NCI-H748 treated with DMSO at 0.1 percent for 48 hours (cell line): ENCODE measurements at places on chromosomes 5 and 9.

GRCh38 chr5:81125959-81126358 is 107.2 kb upstream of the CKMT2 start:
- DNase-seq: peak; percentile 11

DNA sequence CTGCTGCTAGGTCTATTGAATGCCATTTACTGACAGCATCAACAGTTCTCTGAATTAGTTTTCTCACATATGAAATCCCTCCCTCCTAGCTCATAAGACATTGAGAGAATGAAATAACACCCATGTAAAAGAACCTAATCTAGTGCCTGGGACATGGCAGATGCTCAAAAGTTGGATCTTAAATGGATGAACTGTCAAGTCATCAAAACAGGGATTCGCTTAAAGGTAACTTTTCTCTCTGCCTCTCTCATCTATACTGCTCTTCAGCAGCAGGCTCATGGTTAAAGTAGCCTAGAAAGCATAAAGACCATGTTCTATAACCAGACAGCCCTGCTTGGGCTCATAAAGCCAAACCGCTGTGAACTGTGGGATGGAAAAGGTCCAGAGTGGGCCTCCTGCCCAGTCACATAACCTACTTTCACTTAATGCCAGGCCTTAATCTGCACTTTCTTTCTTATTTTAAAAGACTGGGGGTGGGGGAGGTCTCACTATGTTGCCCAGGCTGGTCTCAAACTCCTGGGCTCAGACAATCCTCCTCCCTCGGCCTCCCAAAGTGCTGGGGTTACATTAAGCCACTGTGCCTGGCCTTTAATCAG is 3.7 kb downstream of the TMEM245 start:
- no peak for DNase-seq

DNA sequence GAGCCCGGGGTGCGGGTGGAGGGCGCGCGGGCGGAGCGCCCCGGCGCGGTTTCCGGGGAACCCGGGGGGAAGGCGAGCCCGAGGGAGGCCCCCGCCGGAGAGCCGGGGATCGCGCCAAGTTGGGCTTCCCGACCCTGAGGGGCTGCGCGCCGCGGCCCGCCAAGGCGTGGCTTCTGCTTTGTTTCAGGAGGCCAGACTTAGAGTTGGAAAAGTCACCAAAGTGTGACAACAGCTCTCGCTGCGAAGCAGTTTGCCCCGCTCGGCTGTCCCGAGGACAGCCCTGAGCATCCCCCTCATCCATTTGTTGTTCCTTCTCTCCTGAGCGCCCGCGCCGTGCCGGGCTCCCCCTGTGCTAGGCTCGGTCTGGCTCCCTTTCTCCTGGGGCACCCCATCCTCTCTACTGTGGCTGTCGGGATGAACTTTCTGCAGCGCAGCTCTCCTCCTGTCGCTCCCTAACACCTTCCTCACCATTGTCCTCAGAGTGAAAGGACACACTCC is 410 bp downstream of the GLIPR2 start:
- no peak for DNase-seq

GRCh38 chr9:83520292-83520691 is 17.9 kb downstream of the FRMD3 start:
- DNase-seq: no peak

DNA sequence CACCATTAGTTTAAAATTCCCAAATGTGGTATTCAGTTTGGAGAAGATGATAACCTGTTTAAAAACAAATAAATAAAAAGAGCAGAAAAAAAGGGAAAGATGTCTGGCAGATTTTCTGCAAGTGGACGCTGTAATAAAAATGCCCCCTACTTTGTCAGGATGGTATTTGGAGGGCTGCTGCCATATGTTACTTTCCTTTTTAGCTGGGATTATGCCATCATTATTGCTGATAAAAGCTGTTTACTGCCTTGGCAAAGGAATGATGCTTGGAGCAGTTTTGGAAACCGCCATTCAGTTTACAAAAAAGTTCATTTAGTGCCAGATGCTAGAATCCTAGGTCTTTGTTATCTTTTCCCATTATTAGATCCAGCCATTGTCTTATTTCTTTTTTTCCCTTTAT is 104.8 kb downstream of the PBX3 start:
- no peak for DNase-seq

GRCh38 chr5:32044434-32044833 is 129.7 kb downstream of the GOLPH3 start:
- no peak for DNase-seq

- no peak for DNase-seq
Observed at GRCh38 chr9:111866976-111867375, 29.6 kb upstream of the UGCG start.

DNA sequence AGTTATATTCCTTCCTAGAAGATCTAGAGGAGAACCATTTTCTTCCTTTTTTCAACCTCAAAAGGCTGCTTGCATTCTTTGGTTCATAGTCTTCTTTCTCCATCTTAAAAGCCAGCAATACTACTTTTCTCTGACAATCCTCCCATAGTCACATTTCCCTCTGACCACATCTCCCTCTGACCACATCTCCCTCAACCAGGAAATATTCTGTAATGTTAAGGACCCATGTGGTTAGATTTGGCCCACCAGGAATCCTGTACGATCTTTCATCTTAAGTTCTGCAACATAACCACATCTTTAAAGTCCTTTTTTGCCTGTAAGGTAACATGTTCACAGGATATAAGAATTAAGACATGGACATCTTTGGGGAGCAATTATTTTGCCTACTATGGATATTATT is 179.4 kb upstream of the SPEF2 start:
- DNase-seq: no peak

DNA sequence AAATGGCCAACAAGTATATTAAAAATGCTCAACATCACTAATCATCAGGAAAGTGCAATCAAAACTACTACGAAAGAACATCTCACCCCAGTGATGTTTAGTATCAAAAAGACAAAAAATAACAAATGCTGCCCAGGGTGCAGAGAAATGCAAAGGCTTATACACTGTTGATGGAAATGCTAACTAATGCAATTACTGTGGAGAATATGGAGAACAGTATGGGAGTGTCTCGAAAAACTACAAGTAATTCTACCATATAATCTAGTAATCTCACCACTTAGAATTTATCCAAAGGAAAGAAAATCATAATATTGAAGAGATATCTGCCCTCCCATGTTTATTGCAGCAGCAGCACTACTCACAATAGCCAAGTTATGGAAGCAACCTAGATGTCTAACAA is 246.5 kb upstream of the VLDLR start:
- no peak for DNase-seq

- peak; percentile 66 for DNase-seq
Observed at GRCh38 chr9:13166996-13167395, 112.5 kb downstream of the MPDZ start.

- no peak for DNase-seq
Observed at GRCh38 chr9:79583952-79584654, 12.3 kb downstream of the TLE4 start.

GRCh38 chr5:55524816-55525215 is 9.9 kb downstream of the PLPP1 start:
- DNase-seq: no peak

GRCh38 chr9:33180526-33181184 is 13.5 kb upstream of the B4GALT1 start:
- no peak for DNase-seq

- no peak for DNase-seq
Observed at GRCh38 chr5:137737349-137738131, 1.7 kb upstream of the KLHL3 start.

DNA sequence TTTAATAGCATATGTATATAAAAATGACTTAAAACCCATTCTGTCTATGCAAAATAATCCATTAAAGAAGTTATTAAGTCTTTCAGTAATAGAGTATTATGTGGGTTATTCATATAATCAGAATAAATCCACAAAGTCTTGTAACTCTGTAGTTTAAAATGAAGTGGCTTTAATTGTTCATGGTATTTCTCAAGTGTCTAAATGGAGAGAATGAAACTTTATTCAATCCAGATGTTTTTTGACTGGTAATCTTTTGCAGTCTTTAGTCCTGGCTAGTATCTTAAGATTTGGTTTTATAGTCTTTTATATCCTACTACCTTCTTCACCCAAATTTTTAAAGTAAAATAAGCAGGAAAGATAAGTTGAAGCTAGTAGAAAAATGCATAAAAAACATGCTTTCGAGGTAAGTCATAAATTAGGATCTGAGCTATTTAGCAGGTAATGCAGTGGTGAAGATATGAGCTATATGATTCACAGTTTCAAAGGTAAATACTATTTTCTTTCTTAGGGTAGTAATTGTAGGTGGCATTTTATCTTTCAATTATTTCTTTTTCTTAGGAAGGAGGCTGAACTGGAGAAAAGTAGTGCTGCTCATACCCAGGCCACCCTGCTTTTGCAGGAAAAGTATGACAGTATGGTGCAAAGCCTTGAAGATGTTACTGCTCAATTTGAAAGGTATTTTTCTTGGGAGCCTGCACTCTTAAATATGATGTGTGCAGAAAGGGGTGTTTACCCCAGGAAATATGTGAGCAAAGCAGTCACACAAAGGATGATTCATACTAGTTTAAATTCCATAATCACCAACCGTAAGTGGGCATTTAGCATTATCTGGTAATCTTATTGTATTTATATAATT is 17.9 kb downstream of the HMMR start:
- DNase-seq: no peak

DNA sequence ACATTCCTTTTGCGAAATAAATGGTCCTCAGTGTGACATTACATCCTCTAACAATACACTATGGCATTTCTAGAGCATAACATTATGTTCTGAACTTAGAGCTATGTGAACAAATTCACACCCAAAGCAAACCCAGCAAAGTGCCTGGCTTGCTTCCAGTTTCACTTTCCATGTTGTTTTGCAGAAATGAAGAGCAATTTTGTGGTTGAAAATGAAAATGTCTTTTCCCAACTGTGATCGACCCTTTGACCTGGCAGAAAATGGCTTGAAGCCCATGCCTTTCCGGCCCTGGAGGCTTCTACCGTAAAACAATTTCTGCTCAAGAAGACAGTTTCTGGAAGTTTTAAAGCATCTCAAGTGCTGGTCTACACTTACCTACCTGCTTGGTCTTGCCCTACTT is 344.7 kb upstream of the RGMB start:
- no peak for DNase-seq

DNA sequence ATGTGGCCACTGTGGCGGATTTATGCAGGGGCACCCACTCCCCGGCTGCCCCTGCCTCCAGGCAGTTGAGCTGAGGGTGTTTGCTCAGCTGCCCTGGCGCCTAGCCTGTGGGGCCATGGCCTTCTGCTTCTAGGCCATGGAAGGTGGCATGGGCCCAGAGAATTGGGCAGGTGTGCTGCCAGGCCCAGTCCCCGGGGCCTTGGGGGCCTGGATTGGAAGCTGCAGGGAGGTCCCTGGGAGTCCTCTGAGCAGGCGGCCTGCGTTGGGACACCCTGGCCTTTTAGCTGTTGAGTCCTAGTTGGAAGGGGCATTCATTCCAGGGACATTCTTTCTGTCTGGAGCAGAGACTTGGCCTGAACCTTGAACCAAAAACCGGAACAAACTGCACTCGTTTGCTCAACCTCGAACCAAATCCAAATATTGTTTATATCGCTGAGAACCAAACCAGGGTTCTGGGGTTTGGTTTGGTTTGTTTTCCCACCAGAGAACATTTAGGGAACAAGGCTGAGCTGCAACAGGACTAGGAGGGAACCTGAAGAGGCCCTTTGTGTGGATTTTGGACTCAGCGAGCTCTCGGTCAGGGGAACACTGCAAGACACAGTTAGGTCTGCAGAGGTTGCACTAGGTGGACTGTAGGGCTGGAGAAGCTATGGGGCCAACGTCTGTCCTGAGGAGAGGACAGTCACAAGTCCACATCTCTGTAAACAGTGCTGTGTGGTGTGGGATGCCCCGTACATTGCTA is 116.8 kb downstream of the BOD1 start:
- no peak for DNase-seq

- DNase-seq: no peak
Observed at GRCh38 chr9:107127608-107128007, 155.5 kb upstream of the RAD23B start.

- no peak for DNase-seq
Observed at GRCh38 chr5:53877243-53877642, 316.8 kb downstream of the NDUFS4 start.

DNA sequence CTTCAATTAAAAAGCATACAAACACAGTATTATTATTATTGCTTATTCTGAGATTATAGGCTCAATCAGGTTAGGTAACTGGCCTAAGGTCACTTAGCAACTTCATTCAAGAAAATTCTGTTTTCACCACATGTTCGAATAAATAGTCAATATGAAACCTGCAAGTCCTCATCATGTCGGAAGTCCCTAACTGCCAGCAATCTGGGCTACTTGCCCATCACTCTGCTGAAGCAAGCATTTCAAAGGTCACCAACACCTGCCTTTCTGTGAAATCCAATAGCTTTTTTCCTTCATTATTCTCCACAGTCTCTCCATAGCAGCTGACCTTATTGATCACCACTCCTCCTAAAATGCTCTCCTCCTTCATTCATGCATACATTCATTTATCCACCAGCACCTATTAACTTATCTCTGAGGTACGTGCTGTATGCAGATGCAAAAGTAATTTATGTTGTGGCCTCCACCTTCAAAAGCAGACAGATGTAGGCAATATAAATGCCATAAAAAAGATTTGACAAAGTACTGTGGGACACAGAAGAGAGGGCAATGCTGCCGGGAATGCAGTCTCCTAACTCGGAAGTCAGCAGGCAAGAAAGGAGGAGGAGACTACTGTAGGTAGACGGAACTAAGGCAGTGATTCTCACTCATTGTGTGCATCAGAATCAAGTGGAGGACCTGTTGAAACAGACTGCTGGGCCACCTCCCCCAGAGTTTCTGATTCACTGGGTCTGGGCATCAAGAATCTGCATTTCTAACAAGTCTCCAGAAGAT is 310.9 kb downstream of the BNC2 start:
- no peak for DNase-seq

DNA sequence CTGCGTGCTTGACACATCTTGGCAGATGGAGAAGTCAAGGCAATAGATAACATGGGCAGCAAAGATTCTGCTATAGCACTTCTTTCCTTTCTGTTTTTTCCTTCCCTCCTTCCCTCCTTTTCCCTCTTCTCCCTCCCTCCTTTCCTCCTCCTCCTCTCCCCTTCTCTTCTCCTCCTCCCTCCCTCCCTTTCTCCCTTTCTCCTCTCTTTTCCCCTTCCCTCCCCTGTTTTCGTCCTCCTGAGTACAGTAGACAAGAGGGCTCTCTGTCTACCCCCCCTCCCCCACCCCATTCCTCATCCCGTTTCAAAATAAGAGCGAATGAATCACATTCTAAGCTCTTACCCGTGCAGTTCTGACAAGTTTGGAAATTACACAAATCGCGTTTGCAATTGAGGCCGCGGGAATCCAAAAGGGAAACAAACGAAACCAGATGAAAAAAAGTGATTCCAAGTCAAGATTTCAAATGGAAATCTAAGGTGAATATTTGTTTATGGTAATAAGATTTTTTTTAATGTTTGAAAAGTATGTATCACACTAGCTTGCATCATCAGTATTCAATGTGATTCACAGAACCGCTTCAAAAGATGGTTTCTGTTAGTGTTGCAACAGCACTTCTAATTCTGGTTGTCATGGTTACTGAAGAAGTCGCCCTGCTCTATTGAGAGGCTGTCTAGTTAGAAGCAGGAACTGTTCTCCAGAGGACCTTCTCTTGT is 1.3 kb downstream of the NIM1K start:
- DNase-seq: peak; percentile 85

- DNase-seq: no peak
Observed at GRCh38 chr5:135826994-135827671, 7.3 kb upstream of the SLC25A48 start.

- no peak for DNase-seq
Observed at GRCh38 chr5:178668579-178668978, 41.7 kb upstream of the CLK4 start.

- no peak for DNase-seq
Observed at GRCh38 chr5:92562065-92562464, 1019.0 kb downstream of the NR2F1-AS1 start.
